HepG2 (cell line): ENCODE measurements at places on chromosomes 1 and 21.

- no peak for DNase-seq
Observed at GRCh38 chr1:107510347-107510746, 369.5 kb downstream of the NTNG1 start.

- DNase-seq = no peak
Observed at GRCh38 chr1:149923626-149924025, 4.0 kb downstream of the SF3B4 start.

GRCh38 chr1:214009423-214010196 lies 21.8 kb downstream of the PROX1 start:
- DNase-seq = no peak

- DNase-seq = peak; percentile 57
Observed at GRCh38 chr1:58162952-58163550, 383.5 kb downstream of the OMA1 start.

DNA sequence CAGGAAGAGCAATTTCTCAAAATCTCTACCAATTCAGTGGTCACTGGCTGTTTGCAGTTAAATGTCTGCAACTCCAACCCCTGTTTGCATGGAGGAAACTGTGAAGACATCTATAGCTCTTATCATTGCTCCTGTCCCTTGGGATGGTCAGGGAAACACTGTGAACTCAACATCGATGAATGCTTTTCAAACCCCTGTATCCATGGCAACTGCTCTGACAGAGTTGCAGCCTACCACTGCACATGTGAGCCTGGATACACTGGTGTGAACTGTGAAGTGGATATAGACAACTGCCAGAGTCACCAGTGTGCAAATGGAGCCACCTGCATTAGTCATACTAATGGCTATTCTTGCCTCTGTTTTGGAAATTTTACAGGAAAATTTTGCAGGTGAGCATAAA lies 167.2 kb downstream of the CRB1 start:
- no peak for DNase-seq

GRCh38 chr1:41493117-41493536 lies 8.6 kb upstream of the EDN2 start:
- no peak for DNase-seq

DNA sequence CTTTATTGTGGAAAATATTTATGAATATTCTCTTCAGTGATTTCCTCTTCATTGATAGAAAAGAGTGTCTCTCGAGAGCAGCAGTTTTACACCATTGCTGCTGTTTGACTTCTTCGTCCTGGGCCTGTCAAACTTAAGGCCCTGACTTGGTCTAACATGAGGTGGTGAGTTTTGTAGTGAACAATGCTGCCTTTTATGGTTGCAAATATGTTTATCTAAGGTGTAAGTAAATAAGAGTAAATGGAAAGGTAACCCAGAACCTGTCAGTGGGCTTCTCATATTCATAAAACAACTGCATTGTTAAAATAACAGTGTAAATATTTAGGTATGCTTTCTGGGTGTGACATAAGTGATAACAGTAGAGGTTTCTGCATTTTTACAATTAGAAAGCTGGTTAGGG lies 62.8 kb upstream of the SCCPDH start:
- no peak for DNase-seq

DNA sequence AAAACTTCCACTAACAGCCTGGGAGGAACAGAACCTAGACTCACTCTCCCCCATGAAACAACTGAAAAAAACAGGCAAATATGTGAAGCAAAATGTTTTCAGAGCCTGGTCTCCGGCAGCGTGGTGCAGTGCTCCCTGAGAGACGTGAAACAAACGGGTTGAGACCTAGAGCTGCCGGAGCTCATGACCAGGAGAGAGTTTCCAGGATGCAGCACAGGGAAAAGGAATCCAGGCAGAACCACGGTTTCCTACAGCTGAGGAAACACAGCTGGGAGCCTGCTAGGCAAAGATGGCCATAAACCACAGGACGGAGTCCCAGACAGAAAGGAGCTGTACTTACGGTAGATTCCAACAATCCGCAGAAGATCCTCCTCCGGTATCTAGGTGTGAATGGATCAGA lies 20.2 kb upstream of the SLC19A1 start:
- no peak for DNase-seq

GRCh38 chr1:116219651-116220434 lies 108.6 kb downstream of the MAB21L3 start:
- DNase-seq = no peak

DNA sequence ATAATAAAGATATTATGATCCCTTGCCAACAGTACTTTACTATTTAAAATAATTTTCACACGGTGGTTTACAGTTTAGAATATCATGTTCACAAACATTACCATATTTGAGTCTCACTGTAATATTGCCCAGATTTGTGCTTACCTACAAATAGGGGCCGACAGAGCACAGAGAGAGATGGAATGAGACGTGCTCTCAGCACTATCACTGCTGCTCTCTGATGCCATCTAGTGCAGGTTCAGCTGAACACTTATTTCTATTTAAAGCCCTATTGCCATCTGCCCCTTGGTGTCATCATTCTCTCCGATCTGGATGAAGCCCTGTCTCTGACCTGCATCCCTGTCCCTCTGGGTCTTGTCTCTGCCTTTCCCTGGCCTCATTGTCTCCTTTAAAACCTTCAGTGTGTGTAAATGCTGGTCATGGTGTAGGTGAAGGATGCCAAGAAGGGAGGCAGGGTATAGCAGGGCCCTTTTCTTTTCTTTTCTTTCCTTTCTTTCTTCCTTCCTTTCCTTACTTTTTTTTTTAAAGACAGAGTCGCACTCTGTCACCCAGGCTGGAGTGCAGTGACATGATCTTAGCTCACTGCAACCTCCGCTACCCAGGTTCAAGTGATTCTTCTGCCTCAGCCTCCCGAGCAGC lies 6.9 kb upstream of the GPATCH4 start:
- DNase-seq = peak; percentile 70
